Placental pericyte (primary cell): ENCODE measurements at places on chromosomes 11 and 22. TPM values are rescaled to one million over a fixed set of nuclear protein-coding genes. Genes with fewer than 3 reads are reported as not detected.

The PYGM gene
- total RNA-seq: 0.29 and 0.88 TPM in 2 replicates

The ACR gene
- not detected in 2 replicates for total RNA-seq

The CHRNA10 gene
- 0.66 and 1.1 TPM in 2 replicates for total RNA-seq

The OSBP gene
- 28.2 and 77.7 TPM in 2 replicates for total RNA-seq

The LTO1 gene
- total RNA-seq: 23.6 and 32.6 TPM in 2 replicates

The KCTD21 gene
- 11.0 and 13.8 TPM in 2 replicates for total RNA-seq
